ENCODE measurements at places on chromosomes 7 and 10. TPM values are rescaled to one million over a fixed set of nuclear protein-coding genes. Genes with fewer than 3 reads are reported as not detected.

Gene DYNC1I1
- 0.15 TPM for total RNA-seq

Gene DNAH11
- total RNA-seq, result 1.7 TPM

Gene GPR37
- total RNA-seq, result 14.2 TPM

Gene KIAA1217
- total RNA-seq, result 26.7 TPM

Gene EMX2
- not detected for total RNA-seq

- DNase-seq, result no peak
Measured at GRCh38 chr10:49165821-49166483, 22.2 kb downstream of the TMEM273 start.

GRCh38 chr7:27316311-27316710, 73.7 kb downstream of the EVX1 start:
- DNase-seq, result no peak

DNA sequence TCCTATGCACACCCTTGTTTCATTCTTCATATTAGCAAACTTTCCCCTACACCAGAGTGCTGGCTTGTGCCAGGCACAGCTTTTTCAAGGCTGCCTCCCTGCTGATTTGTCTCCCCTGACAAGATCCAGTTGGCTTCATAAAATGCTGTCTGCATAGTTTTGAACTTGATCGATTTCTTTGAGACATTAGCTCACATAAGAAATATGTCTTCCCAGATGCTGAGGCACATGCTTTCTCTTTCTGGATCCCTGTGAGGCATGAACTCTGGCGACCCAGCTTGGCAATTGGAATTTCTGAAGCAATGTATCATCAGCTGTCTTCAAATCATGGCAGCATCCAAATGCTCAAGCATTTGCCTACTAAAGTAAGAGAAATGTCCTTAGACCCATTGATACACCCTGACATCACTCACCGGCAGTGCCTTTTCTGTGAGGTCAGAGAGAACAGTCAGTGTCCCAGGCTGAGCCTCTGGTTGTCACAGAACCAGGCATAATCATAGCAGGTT, 616.4 kb upstream of the GHITM start:
- DNase-seq, result no peak

DNA sequence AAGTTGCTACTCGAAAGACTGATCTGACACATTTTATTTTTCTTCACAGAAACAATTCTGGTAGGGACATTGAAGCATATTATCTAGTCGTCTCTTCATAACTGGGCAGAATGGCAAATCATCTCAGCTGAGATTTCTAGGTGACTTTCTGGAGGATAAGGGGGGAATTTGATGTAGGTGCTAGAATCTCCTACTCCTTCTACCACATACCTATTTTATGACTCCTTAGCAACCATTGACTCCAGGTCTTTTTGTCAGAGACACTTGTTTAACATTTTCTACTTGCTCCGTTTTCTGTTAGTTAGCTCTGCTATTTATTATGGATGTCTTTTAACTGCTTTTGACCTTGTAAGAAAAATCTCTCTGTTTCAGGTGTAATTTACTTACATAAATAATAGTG, 380.9 kb upstream of the SEMA3C start:
- DNase-seq, result no peak

DNA sequence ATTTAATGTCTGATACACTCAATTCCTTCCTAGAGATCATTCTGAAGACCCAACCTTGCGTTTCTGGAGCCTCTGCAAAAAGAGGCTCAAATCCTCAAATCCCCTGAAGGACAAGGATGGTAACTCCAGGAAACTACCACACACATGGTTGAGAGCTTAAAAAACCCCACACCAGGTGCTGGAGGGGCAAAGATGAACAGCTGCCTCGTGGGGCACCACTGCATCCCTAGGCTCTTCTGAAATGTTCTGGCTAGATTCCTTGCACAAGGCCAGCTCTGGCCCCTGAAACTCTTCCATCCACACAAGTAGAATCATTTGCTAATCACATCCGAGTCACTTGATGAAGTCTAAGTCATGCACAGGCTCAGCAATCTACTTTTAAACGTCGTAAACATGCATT, 286.6 kb downstream of the ELMO1 start:
- no peak for DNase-seq

- DNase-seq, result no peak
Measured at GRCh38 chr10:128779416-128779815, 653.2 kb upstream of the MKI67 start.

DNA sequence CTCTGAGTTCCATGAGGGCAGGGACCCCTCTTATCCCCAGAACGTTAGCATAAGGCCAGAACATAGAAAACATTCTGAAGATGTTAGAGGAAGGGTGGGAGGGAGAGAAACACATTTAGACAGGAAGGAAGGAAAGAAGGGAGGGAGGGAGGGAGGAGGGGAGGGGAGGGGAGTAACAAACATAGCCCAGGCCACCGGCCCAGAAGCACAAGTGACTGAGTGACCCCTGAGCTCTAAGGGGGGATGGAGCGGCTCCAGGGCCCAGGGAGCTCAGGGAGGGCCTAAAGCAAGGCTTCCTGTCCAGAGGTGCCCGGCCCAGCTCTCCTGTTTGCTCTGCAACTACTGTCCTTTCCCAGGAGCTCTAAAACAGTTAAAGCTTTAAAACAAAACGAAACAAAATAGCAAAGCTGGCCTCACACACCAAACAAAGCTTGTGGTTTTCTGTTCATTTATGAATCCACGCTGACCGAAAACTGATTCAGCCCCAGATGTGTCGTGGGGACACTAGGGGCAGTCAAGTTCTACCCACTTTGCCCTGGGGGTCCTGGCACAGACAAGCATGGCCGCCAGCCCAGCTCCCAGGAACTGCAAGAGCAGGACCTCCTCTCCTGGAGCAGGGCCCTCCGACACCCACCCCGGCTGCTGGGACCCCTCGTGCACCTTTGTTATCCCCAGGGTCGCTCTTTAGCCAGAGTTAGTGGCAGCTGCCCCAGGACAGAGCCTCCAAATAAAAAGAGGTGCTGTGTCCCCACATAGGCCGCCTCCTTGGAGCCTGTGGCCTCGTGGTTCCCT, 496.2 kb upstream of the FOXK1 start:
- no peak for DNase-seq

DNA sequence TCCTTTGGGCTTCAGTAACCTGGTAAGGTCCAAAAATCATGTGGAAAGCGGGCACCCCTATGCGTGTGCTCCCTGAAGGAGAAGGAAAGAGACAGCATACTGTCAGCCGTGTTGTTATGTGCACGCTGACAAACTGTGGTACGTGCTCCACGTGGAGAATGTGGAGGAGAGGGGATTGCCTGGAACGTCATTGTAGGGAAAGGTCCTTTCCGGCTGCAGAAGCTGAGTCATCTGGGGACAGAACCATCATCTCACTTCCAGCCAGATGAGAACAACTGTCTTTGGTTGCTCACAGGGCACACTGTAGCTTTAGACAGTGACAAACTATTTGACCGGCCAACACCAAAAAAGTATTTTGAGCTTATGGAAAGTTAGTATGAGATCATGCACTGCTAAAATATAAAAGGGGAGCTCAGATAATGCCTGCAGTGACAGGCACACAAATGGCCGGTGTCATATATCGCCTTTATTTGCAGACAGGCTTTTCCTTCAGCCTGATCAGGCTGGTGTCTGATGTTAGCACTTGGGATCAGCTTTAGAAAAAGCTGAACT, 38.8 kb upstream of the GRB10 start:
- no peak for DNase-seq
